Coronary artery (tissue), 2 donors: ENCODE measurements at places on chromosomes 4 and X.

GRCh38 chr4:83328521-83329187, 6.0 kb downstream of the HPSE start:
- no peak for DNase-seq

- DNase-seq: no peak
Measured at GRCh38 chr4:177802162-177802561, 359.9 kb upstream of the AGA start.

DNA sequence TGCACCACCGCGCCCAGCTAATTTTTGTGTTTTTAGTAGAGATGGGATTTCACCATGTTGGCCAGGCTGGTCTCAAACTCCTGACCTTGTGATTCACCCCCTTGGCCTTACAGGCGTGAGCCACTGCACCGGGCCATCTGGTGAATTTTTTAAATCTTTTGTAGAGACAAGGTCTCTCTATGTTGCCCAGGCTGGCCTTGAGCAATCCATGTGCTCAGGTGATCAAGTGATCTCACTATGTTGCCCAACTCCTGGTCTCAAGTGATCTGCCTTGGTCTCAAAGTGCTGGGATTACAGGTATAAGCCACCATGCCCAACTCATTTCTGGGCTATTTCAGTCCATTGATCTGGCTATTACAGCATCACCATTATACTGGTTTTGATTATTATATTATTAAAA, 22.2 kb upstream of the GALNT7 start:
- DNase-seq: no peak

DNA sequence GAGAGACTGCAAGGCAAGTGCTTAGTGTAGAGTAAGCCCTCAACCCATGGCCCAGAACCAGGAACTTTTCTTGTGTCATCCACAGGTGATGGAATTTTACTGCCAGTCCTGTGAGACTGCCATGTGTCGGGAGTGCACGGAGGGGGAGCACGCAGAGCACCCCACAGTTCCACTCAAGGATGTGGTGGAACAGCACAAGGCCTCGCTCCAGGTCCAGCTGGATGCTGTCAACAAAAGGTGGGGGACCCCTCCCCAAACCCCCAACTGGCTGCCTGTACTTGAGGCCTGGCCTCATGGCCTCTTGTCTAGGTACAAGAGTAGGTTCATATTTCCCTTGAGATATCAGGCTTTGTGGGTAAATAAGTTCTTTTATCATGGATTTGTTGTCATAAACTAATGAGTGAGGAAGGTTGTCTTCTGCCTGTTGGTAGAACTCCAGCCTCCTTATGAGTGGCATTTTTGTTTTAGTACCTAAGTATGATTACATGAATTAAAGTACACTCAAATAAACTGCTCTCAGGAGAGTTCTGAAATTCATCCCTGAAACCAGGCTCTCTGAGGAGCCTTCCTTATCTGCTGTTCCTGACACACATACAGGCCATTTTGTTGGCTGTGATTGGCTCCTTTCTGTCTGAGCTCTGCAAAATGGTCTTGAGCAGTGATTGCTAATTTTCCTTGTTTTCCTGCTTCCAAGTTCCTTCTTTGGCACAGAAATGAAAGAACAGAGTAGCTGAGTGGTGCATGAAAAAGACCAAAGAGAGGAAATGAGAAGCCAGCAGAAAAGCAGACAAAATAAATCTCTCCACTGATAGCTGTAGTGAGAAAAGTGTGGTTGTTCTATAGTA, 51.4 kb upstream of the MND1 start:
- DNase-seq: no peak

GRCh38 chr4:33184657-33185290, 2464.6 kb downstream of the PCDH7 start:
- DNase-seq: no peak
